ENCODE measurements at places on chromosomes 4 and X.

GRCh38 chr4:1478766-1479355 is 72.6 kb upstream of the NKX1-1 start:
- no peak for DNase-seq

GRCh38 chr4:37393321-37393720 is 148.8 kb downstream of the NWD2 start:
- no peak for DNase-seq

- no peak for DNase-seq
Observed at GRCh38 chr4:9874385-9874784, 93.0 kb downstream of the DRD5 start.

DNA sequence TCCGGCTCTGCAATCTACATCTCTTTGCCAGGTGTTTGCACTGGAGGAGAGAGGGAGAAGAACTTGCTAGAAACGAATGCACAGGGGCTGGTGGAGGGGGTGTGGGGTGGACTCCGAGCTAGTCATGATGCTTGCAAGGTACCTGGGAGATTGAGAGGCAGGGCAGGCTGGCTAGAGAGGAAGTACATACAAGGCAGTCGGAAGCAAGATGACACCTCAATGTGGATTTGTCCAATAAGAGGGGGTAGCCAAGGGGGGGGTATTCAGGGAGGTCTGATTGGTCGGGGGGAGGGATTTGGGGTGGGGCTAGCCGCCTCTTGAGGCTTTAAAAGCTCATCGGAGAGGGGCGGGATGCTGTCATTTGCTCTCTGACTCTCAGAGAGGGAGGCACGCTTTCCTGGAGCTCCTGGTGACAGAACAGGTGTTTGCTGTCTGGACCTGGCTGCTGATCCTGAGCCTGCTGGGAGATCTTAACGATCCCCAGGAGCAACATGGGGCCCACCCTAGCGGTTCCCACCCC is at the start of gene GPR50:
Gene GPR50 (plus strand): TSS at position 354 of the 520 bp plus-strand sequence. CDS start 138 bp downstream, at position 492.
- no peak for DNase-seq

- DNase-seq: no peak
Observed at GRCh38 chrX:729583-730409, 99.2 kb downstream of the SHOX start.

DNA sequence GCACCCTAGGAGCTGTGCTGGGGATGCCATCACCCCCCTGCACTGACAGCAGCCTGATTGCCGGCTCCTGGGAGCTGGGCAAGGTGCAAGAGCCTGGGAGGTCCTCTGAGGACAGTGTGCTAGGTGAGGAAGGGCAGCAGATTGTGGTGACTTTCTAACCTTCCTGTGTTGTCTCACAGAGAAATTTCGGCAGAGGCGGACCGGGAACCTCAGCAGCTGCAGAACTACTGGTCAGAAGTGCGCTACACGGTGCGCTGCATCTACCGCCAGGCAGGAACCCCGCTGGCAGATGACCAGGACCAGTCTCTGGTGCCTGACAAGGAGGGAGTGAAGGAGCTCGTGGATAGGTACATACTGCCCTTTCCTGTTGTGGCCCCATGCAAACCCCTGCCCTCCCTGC is 89.8 kb downstream of the FAM193A start:
- DNase-seq: no peak

- DNase-seq: no peak
Observed at GRCh38 chr4:183318656-183319055, 1.4 kb downstream of the CLDN22 start.

GRCh38 chr4:180449395-180449956 is 1793.7 kb upstream of the TENM3 start:
- DNase-seq: peak; percentile 79

- no peak for DNase-seq
Observed at GRCh38 chr4:48904541-48905142, 1.9 kb downstream of the OCIAD2 start.

DNA sequence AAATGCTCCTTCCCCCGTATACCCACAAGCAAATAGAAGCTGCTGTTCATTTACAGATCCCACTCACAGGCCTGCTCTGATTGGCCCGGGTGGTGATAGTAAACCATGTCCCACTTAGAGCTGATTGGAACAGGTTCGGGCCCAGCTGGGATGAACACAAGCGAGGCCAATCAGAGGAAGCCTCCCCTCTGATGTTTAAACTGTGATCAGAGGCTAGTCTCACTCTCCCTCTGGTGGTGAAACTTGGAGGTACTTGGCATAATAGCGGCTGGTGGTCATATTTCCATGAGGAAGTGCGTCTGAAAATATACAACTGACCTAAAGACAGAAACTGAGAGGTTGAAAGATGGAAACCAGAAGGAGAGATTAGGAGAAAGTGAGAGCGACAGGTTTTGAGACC is 51.5 kb upstream of the TRPC3 start:
- peak; percentile 2 for DNase-seq

DNA sequence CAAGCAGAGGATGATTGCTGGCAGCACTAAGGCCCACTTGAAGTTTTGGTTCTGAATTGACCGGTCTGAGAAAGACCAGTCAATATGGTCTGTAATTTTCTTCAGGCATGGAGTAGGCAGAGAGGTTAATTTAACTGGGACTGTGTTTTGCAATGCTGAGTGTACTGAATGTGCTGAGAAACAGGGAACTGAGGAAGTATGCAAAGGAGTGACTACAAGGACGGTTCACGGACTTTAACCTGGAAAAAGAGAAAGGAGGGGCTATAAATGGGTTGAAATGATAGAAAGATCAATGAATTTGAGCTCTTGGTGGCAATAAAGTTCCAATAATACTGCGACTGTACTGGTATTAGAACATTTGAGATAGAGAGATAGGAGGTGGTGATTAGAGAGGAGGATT is 84.5 kb downstream of the MAGEB17 start:
- no peak for DNase-seq

DNA sequence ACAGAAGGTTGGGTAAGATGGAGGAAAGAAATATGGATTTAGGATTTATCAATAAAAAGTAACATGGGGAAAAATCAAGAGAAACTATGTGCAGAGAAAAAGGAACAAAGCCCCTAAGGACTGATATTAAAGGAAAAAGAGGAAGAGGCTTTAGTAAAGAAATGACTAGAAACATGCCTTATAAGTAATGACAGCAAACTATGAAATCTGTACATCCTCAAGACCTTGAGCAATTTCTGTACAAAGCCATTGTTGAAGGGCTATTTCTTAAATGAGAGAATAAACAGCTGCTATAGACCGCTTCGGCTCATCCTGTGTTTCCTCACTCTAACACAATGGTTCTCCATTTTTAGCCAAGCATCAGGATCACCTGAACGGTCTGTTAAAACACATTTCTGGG is 180.3 kb upstream of the ATOH1 start:
- DNase-seq: no peak

- no peak for DNase-seq
Observed at GRCh38 chr4:168587411-168588125, 90.7 kb downstream of the PALLD start.

DNA sequence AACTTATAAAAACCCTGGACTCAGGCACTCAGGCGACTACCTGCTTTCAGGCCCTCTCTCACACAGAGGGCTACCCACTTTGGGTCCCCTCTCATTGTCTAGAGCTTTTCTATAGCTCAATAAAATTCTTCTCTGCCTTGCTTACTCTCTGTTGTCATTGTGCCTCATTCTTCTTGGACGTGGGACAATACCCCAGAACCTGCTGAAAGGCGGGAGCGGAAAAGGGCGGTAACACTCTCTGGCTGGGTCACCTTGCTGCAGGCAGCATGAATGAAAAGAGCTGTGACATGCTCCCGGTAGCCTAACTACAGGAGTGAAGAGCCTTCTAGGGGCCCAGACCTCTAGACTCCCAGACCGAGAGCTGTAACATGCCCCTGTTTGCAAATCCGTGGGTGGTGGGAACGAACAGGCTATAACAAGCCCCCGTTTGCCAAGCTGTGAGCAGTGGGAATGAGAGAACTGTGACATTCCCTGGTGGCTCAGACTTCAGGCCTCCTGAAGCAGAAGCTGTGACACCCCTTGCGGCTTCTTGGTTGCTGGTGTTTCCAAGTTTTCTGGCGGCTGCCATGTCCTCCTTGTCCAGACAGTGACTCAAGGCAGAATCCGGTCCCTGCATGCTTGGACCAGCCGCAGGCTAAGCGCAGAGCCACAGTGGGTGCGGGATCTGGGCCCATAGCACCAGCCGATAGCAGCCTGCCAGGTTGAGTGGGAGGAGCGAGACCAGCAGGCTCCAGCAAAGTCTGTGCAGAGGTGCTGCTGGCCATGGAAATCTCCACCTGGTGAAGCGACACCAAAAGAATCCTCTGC is 684.6 kb downstream of the ARAP2 start:
- DNase-seq: no peak

DNA sequence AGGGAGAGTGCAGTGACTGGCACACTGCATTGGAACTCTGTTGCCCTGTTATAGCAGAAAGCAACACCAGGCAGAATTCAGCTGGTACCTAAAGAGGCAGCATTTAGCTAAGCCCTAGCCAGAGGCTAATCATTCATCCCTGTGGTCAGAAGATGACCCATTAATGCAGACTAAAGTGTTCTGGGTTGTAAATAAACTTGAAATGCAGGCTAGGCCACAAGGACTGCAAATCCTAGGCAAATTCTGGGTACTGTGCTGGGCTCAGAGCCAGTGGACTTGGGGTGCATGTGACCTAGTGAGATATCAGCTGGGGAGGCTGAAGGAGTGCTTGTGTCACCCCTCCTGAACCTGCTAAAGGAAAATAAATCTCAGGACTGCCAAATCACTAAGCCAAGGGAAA is 91.2 kb downstream of the LPAR4 start:
- no peak for DNase-seq

DNA sequence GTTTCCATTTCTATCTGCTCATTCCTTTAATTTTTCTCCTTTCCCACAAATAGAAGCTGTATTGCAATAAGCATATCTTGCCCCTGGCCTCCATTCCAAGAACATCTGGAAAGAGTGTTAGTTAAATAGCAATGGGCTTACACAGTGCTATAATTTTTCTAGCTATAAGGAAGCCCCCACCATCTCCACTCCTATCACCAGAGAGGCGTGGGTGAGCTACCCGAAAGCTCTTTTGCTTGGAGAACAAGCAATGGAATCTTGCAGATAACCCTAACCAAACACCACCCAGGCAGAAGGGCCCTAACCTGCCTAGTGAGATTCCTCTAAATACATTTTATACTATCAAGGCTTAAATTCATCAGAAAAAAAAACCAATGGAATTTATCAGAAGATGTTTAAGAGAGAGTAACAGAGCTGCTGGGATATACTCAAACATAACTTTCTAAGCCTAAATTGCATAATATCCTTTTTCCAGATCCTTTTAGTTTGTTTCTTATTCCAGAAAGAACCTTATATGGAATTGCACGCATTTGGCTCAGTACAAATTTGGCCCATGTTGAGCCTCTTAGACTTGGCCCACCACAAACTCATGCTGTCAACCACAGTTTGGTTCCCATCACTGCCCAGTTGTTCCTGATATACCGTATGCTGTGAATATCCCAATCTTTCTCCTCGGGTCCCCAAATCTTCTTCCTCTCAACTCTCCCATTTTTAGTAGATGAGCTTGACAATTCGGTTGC is 91.6 kb upstream of the PLAC1 start:
- DNase-seq: no peak

DNA sequence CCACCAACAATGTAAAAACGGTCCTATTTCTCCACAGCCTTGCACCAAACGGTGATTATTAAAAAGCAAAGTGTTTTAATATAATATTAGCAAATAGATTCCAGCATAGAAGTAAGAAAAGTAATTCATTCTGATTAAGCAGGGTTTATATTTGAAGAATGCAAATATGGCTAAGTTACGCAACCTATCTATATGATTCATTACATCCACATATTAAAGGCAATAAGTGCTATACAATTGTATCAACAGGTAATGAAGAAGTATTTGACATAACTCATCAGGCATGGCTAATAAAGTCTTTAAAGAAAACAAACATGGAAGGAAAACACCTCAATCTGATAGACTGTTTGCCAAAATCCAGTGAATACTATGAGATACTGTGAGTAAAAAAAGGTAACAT is 29.0 kb downstream of the KCNE5 start:
- DNase-seq: no peak

- DNase-seq: no peak
Observed at GRCh38 chr4:142551517-142552305, 294.4 kb downstream of the INPP4B start.

- no peak for DNase-seq
Observed at GRCh38 chr4:80931631-80932081, 98.9 kb upstream of the BMP3 start.

- DNase-seq: peak; percentile 20
Observed at GRCh38 chrX:33434256-33435092, 223.1 kb upstream of the DMD start.

GRCh38 chrX:134542485-134542884 is 82.5 kb downstream of the HPRT1 start:
- DNase-seq: peak; percentile 30

DNA sequence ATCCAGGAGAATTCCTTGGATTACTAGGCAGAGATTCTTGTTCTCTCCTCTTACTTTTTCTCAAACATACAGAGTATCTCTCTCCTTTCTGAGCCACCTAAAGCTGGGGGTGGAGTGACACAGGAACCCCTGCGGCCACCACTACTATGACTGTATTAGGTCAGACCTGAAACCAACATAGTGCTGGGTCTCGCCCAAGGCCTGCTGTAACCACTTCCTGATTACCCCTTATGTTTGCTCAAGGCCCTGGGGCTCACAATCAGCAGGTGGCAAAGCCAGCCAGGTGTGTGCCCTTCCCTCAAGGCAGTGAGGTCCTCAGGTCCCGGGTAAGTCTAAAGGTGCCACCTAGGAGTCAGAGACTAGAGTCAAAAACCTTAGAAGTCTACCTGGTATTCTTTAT is 166.4 kb downstream of the PARM1 start:
- no peak for DNase-seq

DNA sequence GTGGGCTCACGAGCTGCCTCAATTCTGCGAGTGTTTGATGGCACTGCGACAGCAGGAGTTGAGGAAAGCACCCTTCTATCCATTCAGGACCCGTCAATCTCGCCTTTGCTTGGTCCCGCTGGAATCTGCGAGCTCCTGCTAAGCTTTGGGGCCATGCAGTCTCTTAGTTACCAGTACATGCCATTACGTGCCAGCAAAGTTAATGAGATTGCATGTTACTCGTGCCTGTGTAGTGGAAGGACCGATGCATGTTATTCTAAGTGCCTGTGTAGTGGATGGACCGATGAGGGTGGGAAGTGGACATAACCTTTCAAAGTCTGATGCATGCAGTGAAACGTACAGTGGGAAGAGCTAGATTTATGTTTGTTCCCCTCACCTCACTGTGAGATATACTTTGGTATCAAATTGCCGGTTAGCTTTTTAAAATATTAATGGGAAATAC is 569 bp downstream of the RPS3A start:
- DNase-seq: peak; percentile 42

- DNase-seq: no peak
Observed at GRCh38 chr4:38290366-38290765, 330.2 kb downstream of the PTTG2 start.

DNA sequence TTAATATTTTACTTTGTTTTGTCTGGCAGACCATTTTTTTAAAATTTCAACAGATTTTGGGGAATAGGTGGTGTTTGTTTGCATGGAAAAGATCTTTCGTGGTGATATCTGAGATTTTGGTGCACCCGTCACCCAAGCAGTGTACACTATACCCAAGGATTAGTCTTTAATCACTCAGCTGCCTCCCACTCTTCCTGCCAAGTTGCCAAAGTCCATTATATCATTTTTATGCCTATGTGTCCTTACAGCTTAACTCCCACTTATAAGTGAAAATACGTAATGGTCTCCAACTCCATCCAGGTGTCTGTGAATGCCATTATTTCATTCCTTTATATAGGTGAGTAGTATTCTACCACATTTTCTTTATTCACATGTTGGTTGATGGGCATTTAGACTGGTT is 281.7 kb upstream of the GK2 start:
- DNase-seq: no peak

- peak; percentile 30 for DNase-seq
Observed at GRCh38 chr4:3304831-3305609, 12.2 kb downstream of the RGS12 start.

All from NCI-H1092 treated with DMSO at 0.1 percent for 48 hours (cell line).